ENCODE measurements at places on chromosomes 12 and 14.

GRCh38 chr12:4866299-4866698 lies 43.4 kb upstream of the KCNA1 start:
- no peak for DNase-seq

- DNase-seq = no peak
Measured at GRCh38 chr14:30786701-30787100, 87.7 kb upstream of the COCH start.

GRCh38 chr12:108236366-108236765 lies 102.7 kb downstream of the CMKLR1 start:
- no peak for DNase-seq

DNA sequence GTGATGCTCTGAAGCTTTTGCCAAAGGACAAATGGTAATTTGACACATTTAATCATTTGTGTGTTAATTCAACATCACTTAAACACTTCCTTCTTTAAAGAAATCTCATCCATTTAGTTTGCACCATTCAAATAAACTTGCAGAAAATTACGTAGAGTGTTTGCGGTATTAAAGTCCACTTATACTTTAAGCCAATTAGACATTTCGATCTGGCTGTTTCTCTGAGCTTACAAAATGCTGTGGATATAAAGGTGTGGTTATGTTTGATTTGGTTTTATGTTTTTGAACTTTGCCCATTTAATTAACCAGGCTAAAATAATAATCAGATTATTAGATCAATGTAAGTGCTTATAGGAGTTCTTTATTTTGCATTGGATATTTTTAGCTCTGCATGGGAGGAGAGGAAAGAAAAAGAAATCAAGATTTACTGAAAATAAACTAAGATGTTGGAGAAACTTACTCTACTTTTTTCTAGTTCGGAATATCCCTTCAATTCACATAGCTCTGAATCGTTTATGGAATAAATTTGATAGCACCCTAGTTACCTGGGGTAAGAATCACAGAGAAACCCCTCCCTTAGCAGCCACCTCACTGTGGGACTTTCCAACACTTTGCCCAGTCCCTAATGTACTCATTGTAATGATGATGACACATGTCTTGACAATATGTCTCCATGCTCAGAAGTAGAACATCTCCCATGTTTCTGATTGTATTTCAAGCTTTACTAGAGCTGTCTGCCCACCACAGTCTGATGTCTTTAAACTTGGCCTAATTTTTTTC lies 268.0 kb downstream of the BTG1 start:
- DNase-seq = no peak

DNA sequence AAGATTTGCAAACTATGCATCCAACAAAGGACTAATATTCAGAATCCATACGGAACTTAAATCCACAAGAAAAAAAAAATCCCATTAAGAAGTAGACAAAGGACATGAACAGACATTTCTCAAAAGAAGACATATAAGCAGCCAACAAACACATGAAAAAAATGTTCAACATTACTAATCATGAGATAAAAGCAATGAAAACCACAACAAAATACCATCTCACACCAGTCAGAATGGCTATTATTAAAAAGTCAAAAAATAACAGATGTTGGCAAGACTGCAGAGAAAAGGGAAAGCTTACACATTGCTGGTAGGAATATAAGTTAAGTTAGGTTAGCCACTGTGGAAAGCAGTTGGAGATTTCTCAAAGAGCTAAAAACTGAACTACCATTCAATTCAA lies 16.2 kb downstream of the CDK17 start:
- DNase-seq = no peak

- DNase-seq = no peak
Measured at GRCh38 chr12:44526655-44527182, 349.4 kb downstream of the NELL2 start.

- no peak for DNase-seq
Measured at GRCh38 chr12:11667171-11667570, 17.7 kb downstream of the ETV6 start.

- DNase-seq = no peak
Measured at GRCh38 chr12:31000751-31001150, 72.9 kb upstream of the DDX11 start.

- no peak for DNase-seq
Measured at GRCh38 chr14:86003998-86004397, 474.1 kb downstream of the FLRT2 start.

DNA sequence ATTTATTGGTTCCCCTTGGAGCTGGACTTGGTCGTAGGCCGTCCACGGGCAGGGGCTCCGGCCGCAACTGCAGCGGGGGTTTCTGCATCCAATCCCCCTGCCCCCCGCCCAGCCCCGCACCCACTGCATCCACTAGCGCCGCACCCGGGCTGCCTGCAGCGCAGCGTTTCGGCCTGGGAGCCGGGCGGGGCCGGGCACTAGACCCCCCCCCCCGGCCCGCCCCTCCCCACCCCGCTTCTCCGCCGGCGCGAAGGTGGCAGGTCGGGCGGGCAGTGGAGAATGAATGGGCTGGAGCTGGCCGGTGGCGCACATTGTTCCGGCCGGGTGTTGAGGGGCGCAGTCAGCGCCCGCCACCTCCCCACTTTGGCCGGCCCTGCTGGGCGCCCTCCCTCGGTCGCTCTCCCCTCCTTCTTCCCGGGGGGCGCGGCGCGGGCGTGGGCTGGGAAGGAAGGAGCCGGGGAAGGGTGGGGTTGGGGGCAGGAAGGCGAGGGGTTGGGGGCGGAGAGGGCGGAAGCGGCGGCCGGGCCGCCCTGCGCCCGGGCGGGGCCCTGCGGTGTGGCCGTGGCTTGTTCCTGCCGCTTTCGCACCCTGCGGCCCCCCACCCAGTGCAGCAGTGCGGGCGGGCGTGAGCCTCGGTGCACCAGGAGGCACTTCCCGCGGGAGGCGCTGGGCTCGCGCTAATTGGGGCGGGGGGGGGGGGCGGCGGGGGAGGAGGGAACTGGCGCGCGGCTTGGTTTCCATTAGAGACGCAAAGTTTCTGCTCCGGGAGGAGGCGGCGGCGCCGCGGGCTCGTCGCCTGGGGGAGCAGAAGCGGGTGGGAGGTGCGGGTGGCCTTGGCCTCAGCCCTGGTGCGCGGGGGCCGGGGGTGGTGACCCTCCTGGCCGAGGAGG lies 841 bp downstream of the CALM1 start:
- DNase-seq = peak; percentile 70

DNA sequence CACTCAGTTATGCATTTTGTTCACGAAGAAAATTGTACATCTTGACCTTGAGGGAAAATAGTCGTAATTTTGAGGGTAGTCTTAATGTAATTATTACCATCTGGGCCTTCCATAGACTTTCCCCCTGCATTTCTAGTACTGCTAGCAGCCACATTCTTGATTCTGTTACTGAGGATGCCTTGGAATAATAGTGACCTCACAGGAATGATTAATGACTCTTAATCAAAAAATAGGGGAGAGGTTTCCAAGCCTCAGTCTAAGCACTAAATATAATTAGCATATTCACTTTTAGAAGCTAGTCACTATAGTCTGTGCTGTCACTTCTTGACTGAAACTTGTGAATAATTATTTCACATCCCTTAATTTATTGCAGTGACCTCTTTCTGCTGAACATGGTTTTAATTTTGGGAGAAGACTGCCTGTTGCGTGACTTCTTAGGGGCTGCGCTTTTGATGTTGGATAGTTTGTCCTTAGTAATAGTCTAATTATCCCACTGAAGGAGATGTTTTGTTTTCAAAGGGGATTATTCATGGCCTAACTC lies 400.5 kb downstream of the ADAMTS20 start:
- no peak for DNase-seq

GRCh38 chr12:74491374-74491773 lies 46.3 kb upstream of the ATXN7L3B start:
- no peak for DNase-seq

DNA sequence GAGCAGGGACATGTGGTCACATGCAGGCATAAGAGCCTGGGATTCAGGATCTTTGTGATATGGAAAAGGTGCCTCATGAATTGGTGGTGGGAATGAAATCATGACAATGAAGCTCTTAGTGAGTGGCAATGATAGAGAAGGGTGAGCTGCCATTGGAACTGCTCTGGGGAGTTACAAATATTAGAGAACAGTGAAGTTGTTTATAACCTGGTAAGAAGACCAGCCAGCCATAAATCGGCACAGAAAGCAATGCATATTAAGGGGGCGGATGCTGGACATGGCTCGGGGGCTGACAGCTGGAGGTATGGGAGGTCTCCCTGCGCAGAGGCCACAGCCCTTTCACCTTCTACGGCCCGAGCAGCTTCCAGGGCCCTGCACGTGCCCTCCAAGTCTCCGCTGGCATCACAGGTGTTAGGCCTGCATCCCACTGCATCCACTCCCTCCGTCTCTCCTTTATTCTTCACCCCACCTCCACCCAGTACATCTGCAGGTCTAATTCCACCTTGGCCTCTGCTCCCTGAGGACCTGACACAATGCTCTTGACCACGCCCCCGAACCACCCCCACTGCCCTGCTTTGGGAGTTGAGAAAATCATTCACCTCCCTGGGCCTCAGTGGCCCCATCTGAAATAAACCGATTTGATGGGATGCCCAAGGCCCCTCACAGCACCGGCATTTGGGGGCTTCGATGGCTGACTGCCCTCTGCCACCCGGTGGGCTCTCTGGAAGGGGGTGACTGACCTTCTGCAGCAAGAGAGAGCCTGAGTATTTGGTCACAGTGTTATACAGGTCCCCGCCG lies 4.1 kb downstream of the CACNA2D4 start:
- DNase-seq = no peak

DNA sequence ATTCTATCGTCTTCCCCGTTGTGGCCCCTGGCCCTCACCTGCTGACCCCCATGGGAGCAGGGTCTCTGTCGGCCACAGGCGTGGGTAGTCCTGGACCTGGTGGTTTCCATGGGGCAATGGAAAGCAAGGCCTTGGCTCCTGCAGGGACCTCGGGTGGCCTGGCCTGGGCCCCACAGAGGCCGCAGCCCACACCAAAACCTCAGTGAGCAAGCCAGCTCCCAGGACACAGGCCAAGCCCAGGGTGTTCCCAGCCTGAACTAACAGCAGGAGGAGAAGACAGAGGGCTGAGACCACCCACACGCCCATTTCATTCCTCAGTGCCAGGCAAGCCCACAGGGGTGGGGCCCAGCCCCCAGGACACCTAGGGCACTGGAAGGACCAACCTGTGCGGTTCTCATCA lies 16.9 kb downstream of the ABCB9 start:
- DNase-seq = no peak

DNA sequence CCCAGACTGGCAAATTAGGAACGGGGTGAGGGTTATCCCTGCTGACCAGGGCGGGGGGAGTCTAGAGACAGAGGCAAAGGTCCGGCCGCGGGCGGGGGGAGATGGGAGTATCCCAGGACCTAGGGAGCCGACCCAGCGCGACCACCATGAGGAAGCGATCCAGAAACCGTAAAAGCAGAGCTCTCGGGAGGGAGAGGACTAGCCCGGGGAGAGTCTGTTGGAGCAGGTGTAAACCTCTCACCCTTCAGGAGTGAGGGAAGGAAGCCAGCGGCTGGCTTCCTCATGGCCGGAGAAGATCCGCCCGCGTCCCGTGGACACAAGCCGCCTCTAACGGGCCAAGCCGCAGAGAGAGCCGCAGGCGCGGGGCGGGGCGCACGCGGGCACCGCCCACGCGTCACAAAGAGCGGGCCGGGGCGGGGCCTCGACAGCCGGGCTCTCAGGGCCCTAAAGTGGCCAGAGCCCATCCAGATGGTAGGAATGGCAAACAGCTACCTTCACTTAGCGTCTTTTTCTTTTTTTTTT lies at the start of gene ACRBP:
Gene ACRBP, minus strand, starts transcription at position 350 of the 522 bp plus-strand sequence. Its CDS starts 66 bp downstream, at position 284.
- DNase-seq = no peak

GRCh38 chr14:37437490-37437889 lies 157.6 kb downstream of the FOXA1 start:
- no peak for DNase-seq

DNA sequence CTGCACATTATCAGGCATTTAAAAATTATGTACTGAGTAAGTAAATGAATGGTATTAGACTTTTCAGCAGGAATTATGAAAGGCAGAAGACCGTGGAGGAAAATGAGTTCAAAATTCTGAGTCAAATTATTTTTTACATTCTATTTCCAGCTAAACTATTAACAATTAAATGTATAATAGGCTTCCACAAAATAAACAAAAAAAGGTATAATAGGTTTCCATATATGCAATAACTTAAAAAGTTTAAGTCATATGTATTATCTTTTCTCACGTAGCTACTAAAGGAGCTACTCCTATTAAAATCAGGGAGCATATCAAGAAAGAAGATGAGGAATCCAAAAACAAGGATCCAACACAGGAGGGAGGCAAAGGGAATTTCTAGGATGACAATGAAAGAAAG lies 11.4 kb upstream of the VCPKMT start:
- no peak for DNase-seq

DNA sequence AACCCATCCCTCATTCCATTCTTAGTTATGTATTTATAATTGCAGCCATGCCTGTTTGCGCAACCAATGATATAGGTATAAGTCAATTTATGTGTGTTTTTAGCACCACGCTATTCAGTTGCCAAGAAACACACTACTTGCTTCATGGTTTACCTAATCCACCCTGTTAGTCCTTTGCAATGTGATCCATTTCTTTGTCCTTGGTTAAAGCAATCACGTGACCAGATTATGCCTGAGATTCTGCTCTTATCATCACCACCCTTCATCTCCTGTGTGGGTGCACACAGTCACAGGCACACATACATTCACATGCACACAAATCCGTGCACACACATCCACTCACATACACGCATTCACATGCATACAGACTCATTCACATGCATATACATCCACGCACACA lies 52.3 kb upstream of the KCNA5 start:
- DNase-seq = no peak

DNA sequence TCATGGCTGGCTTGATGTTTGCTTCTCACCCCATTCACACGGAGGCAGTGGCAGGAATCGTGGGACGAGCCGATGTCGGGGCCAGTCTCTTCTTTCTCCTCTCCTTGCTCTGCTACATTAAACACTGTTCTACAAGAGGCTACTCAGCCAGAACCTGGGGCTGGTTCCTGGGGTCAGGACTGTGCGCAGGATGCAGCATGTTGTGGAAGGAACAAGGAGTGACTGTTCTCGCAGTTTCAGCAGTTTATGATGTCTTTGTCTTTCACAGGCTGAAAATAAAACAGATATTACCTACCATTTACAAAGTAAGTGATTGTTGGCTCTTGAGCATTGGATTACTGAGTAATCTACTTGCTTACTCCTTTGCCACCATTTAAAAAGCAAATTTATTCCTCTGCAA lies 170.6 kb downstream of the TMTC2 start:
- DNase-seq = no peak
